ENCODE measurements at places on chromosomes 2 and 18.

GRCh38 chr2:8154936-8155335, 526.9 kb upstream of the ID2 start:
- DNase-seq = peak; percentile 9

- no peak for DNase-seq
Measured at GRCh38 chr2:84442888-84443287, 16.2 kb downstream of the SUCLG1 start.

GRCh38 chr2:190940454-190940853, 59.8 kb downstream of the GLS start:
- no peak for DNase-seq

- no peak for DNase-seq
Measured at GRCh38 chr18:48323151-48323550, 86.0 kb downstream of the ZBTB7C start.

- peak; percentile 79 for DNase-seq
Measured at GRCh38 chr18:76450452-76451395, 44.3 kb downstream of the ZNF516 start.

DNA sequence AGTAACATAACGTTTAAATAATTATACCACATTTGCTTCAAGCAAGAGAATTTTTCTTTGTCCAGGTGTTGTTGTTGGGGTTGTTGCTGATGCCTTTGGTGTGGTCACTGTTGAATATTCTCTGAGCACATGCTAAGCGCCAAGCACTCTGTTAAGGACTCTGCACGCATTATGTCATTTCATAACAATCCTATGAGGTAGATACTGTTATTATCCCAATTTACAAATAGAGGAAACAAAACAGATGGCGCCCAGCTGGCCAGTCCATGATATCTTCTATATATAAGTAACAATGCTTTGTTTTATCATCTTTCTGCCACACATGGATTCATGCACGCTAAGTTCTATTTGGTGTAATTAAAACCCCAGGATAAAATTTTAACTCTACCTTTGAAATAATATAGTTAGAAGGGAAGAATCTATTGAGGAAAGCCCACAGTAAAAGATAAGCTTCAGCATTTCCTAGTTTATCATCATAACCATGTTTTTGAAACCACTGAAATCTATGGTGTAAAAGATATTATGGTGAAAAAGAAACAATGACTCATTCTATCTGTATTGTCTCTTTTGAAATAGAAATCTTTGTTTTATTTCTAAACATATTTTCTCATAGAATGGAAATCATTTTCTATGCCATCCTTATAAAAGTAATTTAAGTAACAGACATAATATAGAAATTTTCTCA, 199.7 kb downstream of the PID1 start:
- peak; percentile 40 for DNase-seq

- DNase-seq = no peak
Measured at GRCh38 chr2:153819501-153819900, 52.2 kb upstream of the GALNT13 start.

- no peak for DNase-seq
Measured at GRCh38 chr2:30722936-30723725, 84.1 kb downstream of the CAPN13 start.

DNA sequence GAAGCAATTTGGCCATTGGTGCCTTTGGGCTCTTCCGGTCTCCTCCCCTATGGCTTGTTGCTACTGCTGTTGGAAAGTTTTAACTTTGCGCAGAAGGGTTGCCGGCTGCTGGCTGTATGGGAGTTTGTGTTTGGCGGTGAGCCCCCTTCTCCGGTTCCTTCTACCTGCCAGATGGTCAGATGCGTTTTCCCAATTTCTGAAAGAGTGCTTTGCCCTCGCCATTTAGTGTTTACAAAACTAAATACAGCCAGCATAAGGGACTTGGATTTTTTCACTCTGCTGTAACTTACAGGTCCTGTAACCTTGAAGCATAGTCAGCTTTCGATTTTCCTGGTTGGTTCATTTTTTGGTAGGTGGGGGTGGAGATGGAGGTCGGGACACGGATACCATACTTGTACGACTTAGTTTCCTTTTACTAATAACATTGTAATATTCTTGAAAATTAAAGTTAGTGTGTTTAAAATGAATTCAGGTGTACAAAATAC, 604 bp downstream of the COQ10B start:
- no peak for DNase-seq

DNA sequence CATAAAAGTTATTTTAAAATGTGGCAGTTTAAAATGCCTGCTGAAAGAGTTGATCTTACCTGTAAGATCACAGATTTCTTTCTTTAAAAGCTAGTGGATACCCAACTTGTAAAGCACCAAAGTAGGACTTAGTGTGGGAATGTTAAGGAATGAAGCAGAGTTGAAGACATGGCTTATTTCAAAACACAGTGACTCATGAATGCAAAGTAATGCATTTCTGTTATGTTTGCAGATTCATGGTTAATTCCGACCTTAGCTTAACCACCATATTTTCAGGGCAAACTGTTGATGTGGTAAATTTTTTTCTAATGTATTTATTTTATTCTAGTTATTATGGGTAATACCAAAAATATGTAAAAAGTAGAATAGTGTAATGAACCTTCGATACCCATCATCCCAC, 206.8 kb upstream of the FOSL2 start:
- DNase-seq = peak; percentile 54

DNA sequence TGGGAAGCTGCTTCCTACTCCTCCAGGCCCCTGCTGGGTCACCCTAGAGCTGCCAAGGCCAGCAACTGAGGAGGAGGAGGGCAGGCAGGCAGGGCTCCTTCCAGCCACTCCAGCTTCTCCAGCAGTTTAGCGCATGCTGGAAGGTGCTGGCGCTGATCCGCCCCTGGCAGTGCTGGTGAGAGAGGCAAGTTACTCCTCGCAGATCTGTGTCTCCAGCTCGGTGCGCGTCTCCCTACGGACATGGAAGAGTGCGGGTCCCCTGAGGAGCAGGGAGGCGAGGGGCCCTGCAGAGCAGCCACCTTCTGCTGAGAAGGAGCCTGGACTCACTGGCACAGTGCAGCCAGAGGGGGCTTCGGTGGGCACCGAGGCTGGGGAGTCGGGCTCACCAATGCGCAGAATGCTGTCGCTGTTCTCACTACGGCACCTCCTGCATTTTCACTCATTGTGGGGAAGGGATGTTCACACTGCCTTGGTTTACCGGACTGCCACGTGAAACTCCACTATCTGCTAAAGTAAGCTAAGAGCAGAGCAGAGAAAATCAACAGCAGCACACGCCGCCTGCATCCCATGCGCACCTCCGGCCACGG, 206.0 kb downstream of the HDAC4 start:
- DNase-seq = no peak

GRCh38 chr2:33177627-33178026, 230.9 kb downstream of the LTBP1 start:
- DNase-seq = no peak

- no peak for DNase-seq
Measured at GRCh38 chr2:15738225-15738546, 146.5 kb downstream of the DDX1 start.

DNA sequence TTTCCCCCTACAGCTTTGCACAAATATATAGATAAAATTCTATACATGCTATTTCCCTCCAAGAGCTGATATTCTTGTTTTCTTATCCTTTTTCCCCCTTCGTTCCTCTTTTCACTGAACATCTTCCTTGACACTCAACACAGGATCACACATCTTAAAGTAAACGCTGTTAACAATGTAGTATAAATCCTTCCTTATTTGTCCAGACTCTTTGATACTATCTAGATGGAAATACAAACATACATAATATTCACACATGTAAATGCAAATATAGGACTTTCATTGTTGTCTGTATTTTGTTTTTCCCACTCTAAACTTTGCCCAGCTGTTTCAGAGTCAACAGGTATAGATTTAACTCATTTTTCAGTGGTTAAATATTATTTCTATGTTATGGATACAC, 3.0 kb upstream of the TACR1 start:
- no peak for DNase-seq

GRCh38 chr2:41998186-41999127, 49.4 kb upstream of the PKDCC start:
- DNase-seq = no peak

DNA sequence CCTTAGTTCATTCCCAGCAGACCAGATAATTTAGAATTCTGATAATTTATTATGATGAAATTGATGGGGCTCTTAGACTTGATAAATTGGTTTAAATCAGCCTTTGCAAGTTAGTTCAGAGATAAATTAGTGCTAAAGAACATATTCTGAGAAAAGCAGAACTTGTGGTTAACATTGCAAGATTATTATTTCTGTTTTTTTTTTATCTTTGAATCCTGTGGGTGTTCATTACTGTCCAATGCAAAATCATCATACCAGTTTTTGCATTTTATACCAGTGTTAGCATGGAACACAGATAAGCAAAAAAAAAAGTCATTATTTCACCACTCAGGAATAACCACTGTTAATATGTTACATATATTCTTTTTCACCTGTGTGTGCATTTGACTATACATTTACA, 9.1 kb downstream of the SEPTIN2 start:
- DNase-seq = no peak

DNA sequence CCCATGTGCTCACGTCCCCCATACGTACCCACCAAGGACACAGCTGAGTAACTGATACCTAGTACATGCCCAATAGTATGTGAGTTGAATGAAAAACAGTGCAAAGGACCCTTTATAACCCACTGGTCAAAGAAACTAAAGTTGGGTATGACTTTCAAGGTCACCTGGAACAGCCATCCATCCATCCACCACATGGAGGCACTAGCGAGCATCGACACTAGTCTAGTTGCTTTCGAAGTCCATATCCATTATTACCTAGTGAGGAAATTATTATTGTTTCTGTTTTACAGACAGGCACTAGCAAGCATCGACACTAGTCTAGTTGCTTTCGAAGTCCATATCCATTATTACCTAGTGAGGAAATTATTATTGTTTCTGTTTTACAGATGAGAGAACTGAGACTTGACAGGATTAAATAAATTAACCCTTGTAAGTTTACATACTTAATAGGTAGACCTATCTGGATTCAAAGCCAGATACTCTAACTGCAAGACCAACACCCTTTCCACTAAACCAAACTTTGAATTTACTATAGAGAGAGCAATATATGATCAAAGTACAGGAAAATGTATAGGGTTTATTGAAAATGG, 233.7 kb downstream of the METTL4 start:
- DNase-seq = peak; percentile 54

DNA sequence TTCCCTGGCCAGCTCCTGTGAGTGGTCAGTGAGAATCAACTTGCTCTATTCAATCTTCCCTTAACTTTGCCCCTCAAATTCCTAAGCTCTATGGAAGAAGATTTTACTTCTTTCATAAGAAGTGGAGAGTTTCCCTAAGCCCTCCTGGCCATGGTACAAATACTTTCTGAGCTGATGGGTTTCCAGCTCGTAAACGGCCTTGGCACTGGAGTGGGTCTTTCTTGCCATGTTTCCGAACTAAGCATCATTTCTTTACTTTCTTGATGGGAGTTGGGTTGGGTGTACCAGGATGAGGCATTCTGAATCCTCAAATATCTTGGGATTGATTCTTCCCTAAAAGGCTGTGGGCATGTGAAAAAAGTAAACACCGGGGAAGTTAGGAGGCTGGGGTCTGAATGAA, 72.5 kb downstream of the ACKR3 start:
- no peak for DNase-seq

DNA sequence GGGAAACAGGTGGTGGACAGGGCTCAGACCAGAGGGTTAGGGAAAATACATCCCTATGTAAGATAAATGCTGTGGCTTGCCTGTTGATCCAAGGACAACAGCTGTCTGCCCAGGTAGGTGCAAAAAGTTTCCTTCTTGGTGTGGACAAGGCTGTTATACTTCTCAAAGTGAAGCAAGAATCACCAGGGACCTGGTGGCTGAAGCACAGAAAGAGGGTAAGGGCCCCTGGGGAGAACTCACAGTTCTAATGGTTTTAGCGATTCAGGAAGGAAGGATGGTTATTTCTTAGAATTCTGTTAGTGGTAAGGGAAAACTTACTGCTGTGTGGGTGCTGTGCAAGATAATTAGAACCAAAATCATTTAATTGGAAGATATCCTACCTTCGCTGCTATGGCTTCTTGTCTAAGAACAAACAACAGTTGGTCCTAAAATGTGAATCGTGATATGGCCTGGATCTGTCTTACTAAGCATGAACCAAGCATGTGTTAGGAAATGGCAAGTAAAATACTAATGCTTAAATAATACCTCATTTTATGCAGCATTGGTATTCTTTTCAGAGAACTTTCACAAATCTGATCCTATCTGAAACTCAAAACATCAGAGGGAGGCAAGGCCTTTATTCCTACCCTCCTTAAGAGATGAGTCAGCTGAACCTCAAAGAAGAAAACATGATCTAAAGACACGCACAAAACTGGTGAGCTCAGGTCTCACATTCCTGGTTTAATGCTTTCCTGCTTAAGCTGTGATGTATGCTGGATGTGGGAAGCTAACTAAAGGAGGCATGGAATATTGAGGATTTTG, 159.2 kb upstream of the THUMPD2 start:
- peak; percentile 88 for DNase-seq

DNA sequence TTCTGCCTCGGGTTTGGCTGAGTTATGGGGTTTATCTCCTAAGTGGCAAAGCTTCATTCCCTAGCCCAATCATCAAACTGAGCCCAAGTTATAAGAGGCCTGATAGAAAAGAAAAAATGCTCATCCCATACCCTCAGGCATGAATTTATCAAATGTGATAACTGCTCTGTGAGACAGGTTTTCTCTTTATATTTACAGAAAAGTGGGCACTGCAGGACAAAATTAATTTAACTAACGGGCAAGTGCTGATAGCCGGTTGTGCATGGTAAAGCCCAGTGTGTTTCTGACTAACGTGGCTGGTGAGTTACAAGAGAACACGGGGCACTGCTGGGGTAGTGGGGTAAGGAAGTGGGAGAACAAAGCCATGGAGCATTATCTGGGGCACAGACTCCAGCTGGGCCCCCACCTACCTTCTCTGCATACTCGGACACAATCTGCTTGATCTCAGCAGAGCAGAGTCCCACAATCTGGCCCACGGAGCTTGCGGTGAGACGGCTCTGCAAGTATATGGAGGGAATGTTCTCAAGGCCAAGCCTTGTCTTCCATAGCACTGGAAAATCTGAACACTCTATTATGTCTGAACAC, 40.3 kb downstream of the CCDC93 start:
- DNase-seq = no peak

- DNase-seq = peak; percentile 57
Measured at GRCh38 chr2:60764736-60765534, 8.9 kb downstream of the PAPOLG start.

- DNase-seq = peak; percentile 58
Measured at GRCh38 chr18:70422391-70422965, 133.6 kb downstream of the SOCS6 start.

DNA sequence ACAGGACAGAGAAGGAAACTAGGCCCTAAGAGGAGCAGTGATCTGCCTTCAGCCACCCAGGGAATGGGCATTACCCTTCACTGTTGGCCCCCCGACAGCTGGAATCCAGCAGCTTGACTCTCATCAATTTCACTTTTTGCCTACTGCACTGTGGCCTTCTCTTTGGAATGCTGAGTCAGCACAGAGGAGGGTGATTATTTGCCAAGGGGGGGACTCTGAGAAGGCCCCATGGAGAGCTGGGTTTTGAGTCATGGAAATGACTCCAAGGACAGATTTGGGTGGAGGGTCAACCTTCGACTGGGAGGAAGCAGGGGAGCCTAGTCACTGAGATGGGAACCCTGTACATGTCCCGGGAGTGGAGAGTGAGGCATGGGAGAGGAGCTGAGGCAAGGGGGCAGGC, 38.1 kb upstream of the NTSR2 start:
- DNase-seq = no peak

GRCh38 chr18:45554389-45554737, 60.9 kb upstream of the SLC14A2 start:
- no peak for DNase-seq

Data from ELR (cell line).